Hematopoietic multipotent progenitor cell treated with erythropoietin and hydrocortisone succinate and interleukin-3 and kit ligand, for 4 days (in vitro differentiated cells): ENCODE measurements at places on chromosomes 6 and 20.

DNA sequence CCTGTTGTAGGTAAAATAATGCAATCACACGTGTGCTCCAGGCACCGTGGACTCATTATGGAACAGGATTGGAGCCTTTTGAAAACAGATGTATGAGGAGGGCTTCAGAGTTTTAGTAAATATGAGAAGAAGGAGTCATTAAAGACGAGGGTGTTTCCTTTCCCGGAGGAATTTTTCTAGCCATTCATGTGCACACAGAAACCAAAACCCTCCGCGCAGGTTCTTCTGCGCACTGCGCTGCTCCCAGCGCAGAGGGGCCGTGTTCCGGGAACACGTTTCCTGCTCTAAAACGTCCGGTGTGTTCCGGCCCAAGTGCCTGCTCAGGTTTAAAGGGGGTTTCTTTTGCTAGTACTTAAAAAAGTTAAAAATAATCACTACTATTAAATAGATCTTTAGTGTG, 11.6 kb downstream of the GPR31 start:
- DNase-seq: no peak

- peak; percentile 63 for DNase-seq
Observed at GRCh38 chr20:36871640-36872570, 4.0 kb upstream of the TLDC2 start.

- DNase-seq: no peak
Observed at GRCh38 chr6:80769106-80769505, 662.6 kb downstream of the BCKDHB start.

- no peak for DNase-seq
Observed at GRCh38 chr20:63165356-63166192, 50.4 kb downstream of the YTHDF1 start.

DNA sequence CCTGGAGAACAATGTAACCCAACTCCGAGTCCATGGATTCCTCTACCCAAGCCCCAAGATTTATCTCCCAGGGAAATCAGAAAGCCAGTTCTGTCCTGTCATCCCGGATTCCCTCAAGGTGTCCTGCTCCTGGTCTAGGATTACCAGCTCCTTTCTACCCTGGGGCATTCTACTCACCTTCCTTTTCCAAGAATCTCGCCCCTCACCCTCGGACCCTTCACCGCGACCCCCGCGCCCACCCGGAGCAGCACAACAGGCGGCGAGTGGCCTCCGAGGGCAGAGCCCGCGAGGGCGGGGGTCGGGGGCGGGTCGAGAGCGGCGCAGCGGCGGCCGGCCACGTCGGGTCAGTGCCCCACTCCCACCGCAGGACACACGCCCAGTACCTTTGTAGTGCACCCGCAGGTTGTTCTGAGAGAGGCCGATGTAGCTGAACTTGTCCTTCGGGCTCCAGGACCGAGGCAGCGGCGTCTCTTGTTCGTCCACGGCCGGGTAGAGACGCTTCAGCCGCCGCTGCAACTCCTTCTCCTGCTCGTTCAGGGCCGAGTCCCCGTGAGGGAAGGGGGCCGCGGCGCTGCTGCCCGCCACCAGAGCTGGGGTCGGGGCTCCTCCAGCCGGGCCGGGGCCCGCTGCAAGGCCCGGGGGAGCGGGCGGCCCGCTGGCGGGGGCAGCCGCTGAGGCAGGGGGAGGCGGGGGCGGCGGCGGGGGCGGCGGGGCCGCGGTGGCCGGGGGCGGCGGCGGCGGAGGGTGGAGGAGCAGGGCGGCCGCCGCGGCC, 897 bp downstream of the RANBP9 start:
- peak; percentile 57 for DNase-seq

DNA sequence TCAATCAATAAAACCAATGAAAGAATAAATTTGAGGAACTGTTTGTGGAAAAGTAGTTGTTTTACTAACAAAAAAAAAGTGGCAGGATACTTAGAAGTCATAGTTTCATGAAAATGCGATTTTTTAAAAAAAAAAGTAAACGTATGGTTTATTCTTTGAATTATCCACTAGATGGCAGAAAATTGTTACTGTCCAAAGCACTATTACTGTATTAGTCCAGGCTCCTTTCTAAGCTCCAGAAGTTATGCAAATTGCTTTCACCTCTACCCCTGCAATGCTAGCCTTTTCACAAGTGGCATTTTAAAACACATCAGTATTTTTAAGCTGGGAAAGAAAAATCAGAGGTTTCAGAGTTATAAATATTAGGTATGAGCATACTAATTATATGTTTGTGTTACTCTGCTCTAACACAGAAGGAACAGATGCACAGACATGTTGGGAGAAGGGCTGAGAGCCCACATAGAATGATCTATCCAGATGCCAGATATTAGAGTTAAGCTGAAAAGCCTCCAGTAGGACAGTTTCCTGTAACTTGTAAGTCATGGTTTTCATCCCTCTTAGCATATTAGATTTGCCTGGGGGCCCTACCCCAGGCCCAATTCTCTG, 63.9 kb downstream of the FHL5 start:
- DNase-seq: peak; percentile 69

DNA sequence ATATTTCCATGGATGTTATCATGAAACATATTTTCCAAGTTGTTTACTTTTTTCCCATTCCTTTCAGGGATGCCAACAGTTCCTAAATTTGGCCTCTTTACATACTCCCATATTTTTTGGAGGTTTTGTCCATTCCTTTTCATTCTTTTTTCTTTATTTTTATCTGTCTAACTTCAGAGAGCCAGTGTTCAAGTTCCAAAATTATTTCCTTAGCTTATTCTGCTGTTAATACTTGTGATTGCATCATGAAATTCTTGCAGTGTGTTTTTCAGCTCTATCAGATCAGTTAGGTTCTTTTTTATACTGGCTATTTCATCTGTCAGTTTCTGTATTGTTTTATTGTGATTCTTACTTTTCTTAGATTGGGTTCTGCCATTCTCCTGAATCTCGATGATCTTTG, 89.9 kb upstream of the TCF21 start:
- no peak for DNase-seq

DNA sequence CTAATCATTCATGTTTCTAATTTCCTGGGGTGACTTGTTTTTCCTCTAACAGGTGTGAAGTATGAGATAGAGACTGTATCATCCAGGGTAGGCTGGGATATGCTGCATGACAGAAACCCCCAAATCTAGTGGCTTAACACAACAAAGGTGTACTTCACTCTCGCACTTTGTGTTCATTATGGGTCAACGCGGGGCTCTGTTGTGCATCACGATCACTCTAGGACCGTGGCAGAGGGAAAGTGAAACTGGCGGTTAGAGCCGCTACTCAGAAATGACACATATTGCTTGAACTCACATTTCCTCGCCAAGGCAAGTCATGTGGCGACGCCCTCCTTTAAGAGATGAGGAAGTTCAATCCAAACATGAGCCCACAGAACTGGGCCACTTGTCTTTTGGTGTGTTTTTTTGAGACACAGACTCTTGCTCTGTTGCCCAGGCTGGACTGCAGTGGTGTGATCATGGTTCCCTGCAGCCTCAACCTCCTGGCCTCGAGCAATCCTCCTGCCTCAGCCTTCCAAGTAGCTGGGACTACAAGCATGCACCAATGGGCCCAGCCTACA, 41.3 kb downstream of the PCNA start:
- peak; percentile 96 for DNase-seq

- DNase-seq: no peak
Observed at GRCh38 chr20:36929691-36930090, 21.8 kb downstream of the SAMHD1 start.

GRCh38 chr6:109490713-109491112, 7.7 kb upstream of the ZBTB24 start:
- DNase-seq: no peak

- no peak for DNase-seq
Observed at GRCh38 chr20:50376888-50377459, 133.2 kb upstream of the PTPN1 start.

DNA sequence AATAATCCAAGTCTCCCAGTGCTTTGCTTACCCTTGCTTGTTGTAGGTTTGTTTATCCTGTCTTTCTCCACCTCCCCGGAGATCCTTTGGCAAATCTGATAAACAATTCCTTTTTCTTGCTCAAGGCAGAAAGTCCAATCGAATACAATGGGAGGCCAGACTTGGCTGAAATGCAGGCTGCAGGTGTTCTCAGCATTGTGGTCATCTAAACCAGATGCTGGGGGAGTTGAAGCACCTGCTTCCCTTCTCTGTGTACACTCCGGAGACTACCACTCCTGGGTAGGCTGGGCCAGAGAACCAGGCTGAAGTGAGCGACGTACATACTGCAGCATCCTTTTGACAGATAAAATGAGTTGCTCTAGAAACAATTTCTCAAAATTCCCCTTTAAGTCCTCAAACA, 82.6 kb upstream of the PREP start:
- no peak for DNase-seq

DNA sequence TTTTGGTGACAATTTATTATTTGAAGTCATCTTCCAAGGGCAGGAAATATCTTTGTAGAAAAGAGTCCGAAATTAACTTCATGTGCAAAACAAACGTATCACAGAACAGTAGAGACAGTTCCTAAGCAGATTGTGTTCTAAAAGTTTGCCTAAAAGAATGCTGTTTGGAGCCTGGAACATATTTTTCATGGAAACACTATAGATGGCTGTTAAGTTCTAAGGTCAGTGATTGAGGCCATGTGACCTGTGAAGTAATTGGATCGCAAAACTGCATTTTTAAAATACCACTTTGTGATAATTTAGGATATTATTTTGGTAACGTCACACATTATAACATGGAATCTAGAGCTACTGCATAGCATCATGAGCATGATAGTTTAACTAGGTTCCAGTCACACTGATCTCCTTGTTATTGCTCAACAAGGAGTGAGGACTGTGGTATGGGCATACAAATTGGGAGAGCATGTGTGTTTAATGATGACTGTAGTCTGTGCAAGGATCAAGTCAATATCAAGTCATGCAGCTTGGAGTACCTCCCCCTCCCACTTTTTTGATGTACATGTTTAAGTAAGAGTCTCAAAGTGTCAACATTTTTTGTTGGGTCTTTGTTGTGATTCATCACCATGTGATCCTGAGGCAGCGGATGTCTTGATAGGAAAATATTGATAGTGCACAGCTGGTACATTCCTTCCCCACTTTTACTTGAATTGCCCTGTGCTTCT, 609.3 kb upstream of the CITED2 start:
- no peak for DNase-seq

GRCh38 chr6:83974409-83975050, 59.0 kb upstream of the MRAP2 start:
- peak; percentile 97 for DNase-seq

DNA sequence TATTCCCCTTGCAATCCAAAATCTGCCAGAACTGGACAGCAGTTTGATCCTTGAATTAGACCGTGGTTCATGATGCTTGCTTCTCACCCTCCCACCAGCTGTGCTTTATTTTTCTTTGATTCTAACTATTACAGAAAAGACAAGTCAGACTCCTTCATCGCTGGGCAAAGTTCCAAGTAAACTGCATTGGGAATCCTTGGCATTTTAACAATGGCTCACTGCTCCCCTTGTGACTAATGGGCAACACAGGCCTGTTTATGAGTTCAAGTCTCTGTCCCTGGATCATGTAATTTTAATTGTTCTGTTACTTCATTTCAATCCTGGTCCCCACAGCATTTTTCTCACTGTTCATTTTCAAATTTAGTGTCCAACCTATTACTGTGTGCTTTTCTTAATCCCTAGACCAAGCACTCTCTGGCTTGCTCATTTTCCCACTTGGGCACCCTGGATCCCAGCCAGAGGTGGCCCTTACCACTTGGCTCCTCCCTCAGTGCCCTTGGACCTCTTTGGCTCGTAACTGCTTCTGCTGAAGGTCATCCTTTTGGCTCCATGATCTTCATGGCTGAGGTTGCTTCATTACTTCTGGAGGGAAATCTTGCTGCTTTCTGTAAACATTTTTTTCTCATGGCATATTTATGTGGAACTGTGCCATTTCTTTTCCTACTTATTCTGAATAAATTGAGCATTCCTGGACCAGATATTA, 32.8 kb downstream of the PSMB9 start:
- no peak for DNase-seq

- DNase-seq: no peak
Observed at GRCh38 chr6:44641344-44642031, 254.0 kb downstream of the CDC5L start.

- DNase-seq: no peak
Observed at GRCh38 chr6:1851681-1852456, 242.2 kb downstream of the FOXC1 start.

- DNase-seq: no peak
Observed at GRCh38 chr20:63248835-63249591, 5.2 kb downstream of the NKAIN4 start.
